ENCODE measurements at places on chromosomes 4 and X. TPM values are rescaled to one million over a fixed set of nuclear protein-coding genes. Genes with fewer than 3 reads are reported as not detected.

GRCh38 chrX:38845426-38845825 is 44.2 kb downstream of the MID1IP1 start:
- no peaks in the 10 kb centered on the region for H3K36me3 ChIP-seq
- H3K4me3 ChIP-seq = no peak overlapping the region
- no peaks in the 10 kb centered on the region for H3K27me3 ChIP-seq
- DNase-seq = no peak
- H3K27ac ChIP-seq = no peak overlapping the region

DNA sequence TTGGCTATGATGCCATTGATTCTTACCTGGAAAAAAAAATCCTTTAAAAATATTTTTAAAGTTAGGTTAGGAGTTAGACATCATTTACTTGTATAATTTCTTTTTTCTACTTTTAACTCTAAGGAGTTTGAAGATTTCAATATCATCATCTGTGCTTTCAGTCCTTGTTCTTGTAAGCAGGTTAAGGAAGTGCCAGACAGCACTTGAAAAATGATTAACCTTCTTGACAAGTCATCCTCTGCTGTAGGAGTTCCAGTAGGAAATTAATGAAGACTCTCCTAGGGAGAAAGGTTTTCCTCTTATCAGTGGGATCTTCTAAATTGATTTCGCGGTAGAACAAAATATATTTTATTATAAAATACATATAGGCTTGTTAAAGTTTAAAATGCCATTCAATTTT is 29.1 kb upstream of the ANAPC4 start:
- H3K27ac ChIP-seq = no peak overlapping the region
- H3K27me3 ChIP-seq = no peaks in the 10 kb centered on the region
- no peak for DNase-seq
- H3K4me1 ChIP-seq = peaks cover 4% of the 10 kb centered on the region

DNA sequence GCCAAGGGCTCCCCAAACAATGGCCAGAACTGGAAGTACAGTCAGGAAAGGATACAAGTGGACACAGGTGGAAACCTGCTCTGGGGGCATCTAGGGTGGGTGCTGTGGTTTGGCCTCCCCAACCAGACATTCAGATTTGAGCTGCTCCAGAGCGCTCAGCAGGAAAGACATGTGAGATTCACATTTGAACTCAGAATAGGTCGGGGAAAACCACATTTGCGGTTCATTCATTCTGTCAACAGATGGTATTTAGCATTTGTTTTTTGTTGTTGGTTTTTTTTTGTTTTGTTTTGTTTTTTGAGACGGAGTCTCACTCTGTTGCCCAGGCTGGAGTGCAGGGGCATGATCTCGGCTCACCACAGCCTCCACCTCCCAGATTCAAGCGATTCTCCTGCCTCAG is 44.0 kb downstream of the STEEP1 start:
- H3K36me3 ChIP-seq = no peaks in the 10 kb centered on the region
- H3K27ac ChIP-seq = no peak overlapping the region
- no peaks in the 10 kb centered on the region for H3K27me3 ChIP-seq
- no peaks in the 10 kb centered on the region for H3K4me1 ChIP-seq
- no peak for DNase-seq
- no peak overlapping the region for H3K4me3 ChIP-seq

DNA sequence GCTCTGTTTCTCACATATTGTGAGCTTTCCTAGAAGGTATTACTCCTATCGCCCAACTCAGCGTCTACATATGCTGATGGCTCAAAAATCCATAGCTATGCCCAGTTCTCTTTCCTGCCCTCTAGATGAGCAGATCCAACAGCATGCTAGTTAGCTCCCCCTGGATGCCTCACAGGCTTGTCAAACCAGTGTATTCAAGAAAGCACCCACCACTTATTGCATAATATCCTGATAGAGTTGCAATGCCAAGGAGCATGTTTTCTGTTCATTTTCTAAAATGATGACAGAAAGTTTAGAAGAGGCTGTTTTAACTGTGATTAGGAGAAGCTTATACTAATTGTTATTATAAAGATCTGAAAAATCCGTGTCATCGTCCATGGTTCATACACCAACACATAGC is 1.9 kb upstream of the PACRGL start:
- H3K4me3 ChIP-seq = no peak overlapping the region
- DNase-seq = no peak
- no peaks in the 10 kb centered on the region for H3K36me3 ChIP-seq
- H3K27me3 ChIP-seq = no peaks in the 10 kb centered on the region
- H3K27ac ChIP-seq = no peak overlapping the region

DNA sequence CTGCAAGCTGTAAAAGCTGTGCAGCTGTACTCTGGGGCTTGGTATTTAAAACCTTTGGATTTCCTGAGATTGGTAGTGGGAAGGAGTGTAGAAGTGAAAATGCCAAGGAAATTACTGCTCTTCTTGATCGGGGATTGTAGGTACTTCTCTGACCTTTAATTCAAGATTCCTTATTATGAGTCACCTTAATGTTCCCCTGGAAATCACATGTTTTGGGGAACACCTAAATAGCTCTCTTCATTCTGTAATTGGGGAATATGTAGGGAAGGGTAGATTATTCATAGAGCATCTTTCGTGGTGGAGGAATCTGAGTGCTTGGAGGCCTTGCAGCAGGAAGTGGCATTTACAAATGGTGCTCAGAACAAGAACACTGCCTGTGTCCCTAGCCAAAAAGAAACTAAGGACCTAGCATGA is 137.8 kb downstream of the UCHL1 start:
- no peaks in the 10 kb centered on the region for H3K27me3 ChIP-seq
- no peak for DNase-seq
- H3K4me3 ChIP-seq = no peak overlapping the region
- H3K27ac ChIP-seq = no peak overlapping the region

DNA sequence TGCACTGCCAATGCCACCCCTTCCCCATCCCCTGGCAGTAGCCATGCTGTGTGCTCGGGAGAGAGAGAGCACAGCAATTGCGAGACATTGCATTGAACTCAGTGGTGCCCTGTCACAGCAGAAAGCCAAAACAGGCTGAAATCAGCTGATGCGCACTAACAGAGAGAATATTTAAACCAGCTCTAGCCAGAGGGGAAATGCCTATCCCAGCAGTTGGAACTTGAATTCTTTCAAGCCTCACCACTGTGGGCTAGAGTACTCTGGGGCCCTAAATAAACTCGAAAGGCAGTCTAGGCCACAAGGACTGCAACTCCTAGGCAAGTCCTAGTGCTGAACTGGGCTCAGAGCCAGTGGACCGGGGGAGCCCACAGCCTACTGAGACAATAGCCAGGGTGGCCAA is 17.7 kb upstream of the RP2 start:
- H3K27ac ChIP-seq = no peak overlapping the region
- no peak overlapping the region for H3K4me3 ChIP-seq
- H3K27me3 ChIP-seq = no peaks in the 10 kb centered on the region

- no peak overlapping the region for H3K4me3 ChIP-seq
- no peak for DNase-seq
- no peaks in the 10 kb centered on the region for H3K27me3 ChIP-seq
- no peaks in the 10 kb centered on the region for H3K36me3 ChIP-seq
Measured at GRCh38 chr4:32855622-32856021, 2135.5 kb downstream of the PCDH7 start.

DNA sequence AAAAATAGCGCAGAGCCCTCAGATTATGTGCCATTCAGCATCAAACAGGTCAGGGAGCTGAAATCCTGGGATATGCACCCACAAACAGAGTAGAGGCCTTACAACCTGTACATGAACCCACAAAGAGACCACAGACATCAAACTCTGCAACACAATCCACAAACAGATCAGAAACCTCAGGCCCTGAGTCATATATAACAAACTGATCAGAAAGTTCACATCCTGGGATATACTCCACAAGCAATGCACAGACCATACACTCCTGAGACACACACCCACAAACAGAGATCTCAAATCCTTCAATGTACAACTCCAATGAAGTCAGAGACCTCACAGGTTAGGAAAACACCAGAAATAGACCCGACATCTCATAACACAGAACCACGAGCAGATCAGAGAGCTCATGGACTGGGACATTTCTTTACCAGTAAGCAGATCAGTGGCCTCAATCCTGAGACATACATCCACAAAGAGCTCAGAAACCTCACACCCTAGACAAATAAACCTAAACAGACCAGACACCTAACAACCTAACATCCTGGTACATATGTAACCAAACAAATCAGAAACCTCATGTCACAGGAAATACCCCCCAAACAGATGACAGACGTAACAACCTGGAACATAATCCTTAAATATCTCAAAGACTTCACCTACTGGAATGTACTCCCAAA is 24.2 kb downstream of the SUV39H1 start:
- no peaks in the 10 kb centered on the region for H3K4me1 ChIP-seq
- H3K27me3 ChIP-seq = no peaks in the 10 kb centered on the region
- no peaks in the 10 kb centered on the region for H3K36me3 ChIP-seq
- DNase-seq = no peak

DNA sequence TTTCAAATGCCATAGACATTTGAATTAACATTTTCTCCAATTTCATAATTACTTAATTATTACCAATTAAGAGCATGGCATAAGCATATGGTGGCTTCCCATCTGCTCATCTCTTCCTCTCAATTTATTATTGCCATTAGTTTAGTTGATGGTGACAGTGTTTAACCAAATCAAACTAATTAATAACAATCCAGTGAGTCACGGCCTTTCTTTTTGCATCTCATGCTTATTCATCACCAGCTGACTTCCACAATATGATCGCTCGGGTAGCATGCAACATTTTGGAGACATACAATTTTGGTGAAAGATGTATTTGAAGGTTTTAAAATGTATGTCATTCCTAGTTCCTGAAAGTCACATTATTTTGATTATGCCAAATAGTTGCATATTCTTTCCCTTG is 172.8 kb upstream of the TACR3 start:
- H3K4me1 ChIP-seq = no peaks in the 10 kb centered on the region
- H3K36me3 ChIP-seq = no peaks in the 10 kb centered on the region
- no peak for DNase-seq
- H3K27ac ChIP-seq = no peak overlapping the region
- H3K4me3 ChIP-seq = no peak overlapping the region
- H3K27me3 ChIP-seq = no peaks in the 10 kb centered on the region

GRCh38 chrX:19670854-19671620 is 155.7 kb upstream of the MAP3K15 start:
- H3K36me3 ChIP-seq = no peaks in the 10 kb centered on the region
- H3K27me3 ChIP-seq = no peaks in the 10 kb centered on the region
- peak overlapping the region; percentile 41 for H3K4me3 ChIP-seq
- H3K4me1 ChIP-seq = peaks cover 19% of the 10 kb centered on the region

- H3K36me3 ChIP-seq = no peaks in the 10 kb centered on the region
- no peaks in the 10 kb centered on the region for H3K27me3 ChIP-seq
- H3K4me1 ChIP-seq = no peaks in the 10 kb centered on the region
- no peak overlapping the region for H3K4me3 ChIP-seq
Measured at GRCh38 chr4:67320645-67321044, 224.7 kb downstream of the CENPC start.

DNA sequence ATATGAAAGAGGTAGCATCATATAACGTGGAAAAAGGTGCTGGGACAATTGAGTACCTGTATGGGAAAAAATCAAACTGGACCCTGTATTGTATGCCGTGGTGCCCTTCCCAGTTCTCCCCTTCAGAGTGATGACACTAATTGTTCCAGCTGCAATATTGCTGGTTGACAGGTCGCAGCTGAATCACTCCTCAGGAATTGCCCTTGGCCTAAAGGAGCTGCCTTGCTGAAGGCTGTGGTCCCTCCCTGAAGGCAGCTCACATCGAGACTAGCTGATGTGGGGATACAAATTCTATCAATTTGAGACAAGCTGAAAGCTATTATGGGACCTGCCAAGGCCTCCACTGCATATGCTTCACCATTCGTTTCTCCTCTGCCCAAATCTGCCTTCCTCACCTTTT is 39.3 kb upstream of the CXCL8 start:
- no peak overlapping the region for H3K4me3 ChIP-seq
- no peak for DNase-seq
- no peaks in the 10 kb centered on the region for H3K27me3 ChIP-seq
- peaks cover 21% of the 10 kb centered on the region for H3K4me1 ChIP-seq
- H3K36me3 ChIP-seq = no peaks in the 10 kb centered on the region

- no peak overlapping the region for H3K4me3 ChIP-seq
- no peak for DNase-seq
- no peak overlapping the region for H3K27ac ChIP-seq
- H3K36me3 ChIP-seq = no peaks in the 10 kb centered on the region
Measured at GRCh38 chrX:27706526-27706925, 101.3 kb upstream of the MAGEB10 start.

DNA sequence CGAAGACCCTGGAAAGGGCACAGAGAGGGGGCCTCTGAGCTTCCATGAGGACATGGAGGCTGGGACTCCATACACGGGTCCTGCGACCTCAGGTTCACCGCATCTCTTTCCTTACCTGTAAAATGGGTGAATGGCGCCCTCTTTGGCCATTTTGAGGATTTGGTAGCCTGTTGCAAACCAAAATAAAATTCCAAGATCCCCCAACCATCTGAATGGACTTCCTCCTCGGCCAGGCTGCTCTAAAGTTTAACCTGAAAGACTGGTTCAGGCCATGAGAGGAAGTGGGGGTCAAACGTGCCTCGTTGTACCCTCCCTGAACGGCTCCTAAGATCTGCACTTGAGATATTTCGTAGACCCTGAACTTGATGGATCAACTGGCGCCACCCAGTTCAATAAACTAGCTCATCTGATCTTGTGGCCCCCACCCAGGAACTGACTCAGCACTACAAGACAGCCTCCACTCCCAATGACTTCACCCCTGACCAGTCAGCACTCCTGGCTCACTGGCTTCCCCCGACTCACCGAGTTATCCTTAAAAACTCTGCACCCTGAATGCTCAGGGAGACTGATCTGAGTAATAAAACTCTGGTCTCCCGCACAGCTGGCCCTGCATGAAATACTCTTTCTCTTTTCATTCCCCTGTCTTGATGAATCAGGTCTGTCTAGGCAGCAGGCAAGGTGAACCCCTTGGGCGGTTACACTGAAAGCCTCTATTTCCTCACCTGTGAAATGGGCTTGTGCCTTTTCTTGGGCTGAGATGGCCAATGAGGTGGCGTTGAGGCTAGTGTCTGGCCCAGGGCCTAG is 32.9 kb upstream of the GPR78 start:
- no peak overlapping the region for H3K4me3 ChIP-seq
- H3K36me3 ChIP-seq = no peaks in the 10 kb centered on the region
- H3K27me3 ChIP-seq = peaks cover 51% of the 10 kb centered on the region
- H3K4me1 ChIP-seq = no peaks in the 10 kb centered on the region
- DNase-seq = no peak

GRCh38 chrX:136446208-136446607 is 41.5 kb upstream of the BRS3 start:
- no peak overlapping the region for H3K27ac ChIP-seq
- no peaks in the 10 kb centered on the region for H3K36me3 ChIP-seq
- no peak overlapping the region for H3K4me3 ChIP-seq
- H3K4me1 ChIP-seq = no peaks in the 10 kb centered on the region
- DNase-seq = no peak

DNA sequence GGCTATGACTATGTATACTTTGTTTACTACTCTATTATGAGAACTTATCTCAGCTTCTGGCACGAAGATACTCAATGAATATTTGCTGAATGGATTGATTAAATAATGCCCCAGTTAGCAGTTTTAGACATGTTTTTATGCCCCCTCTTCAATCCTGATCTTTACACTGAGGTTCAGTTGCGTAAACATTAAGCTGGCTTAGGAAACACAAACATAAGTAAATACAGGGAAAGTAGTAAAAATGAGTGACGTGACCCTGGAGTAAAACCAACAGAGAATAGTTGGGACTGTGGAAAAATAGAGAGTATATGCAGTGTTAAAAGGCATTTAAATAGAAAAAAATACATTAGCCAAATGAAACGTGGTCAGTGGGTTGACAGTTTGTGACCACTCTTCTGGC is 387.0 kb upstream of the ACTRT1 start:
- no peak for DNase-seq
- no peaks in the 10 kb centered on the region for H3K36me3 ChIP-seq
- H3K27me3 ChIP-seq = no peaks in the 10 kb centered on the region

Gene ODAPH
- not detected for total RNA-seq

Gene UGT2B15
- total RNA-seq = not detected

Measured in left ventricle myocardium inferior (tissue), 1 donor.